ENCODE measurements at places on chromosomes 2 and 18.

GRCh38 chr2:1656326-1656960 is 87.9 kb downstream of the PXDN start:
- no peak for DNase-seq

GRCh38 chr18:36130039-36130831 is 536 bp downstream of the ELP2 start:
- no peak for DNase-seq

- DNase-seq, result peak; percentile 51
Measured at GRCh38 chr2:240021488-240022104, 3.5 kb downstream of the NDUFA10 start.

DNA sequence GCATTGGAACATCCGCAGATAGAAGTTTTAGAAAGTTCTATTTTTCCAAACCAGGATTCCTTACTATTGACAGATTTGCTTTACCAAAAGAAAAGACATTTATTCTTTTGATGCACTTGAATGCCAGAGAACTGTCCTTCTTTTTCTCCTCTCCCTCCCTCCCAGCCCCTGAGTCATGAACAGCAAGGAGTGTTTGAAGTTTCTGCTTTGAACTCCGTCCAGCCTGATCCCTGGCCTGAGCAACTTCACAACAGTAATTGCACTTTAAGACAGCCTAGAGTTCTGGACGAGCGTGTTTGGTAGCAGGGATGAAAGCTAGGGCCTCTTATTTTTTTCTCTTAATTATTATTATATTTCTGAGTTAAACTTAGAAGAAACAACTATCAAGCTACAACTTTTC is 33.6 kb downstream of the APCDD1 start:
- DNase-seq, result no peak

DNA sequence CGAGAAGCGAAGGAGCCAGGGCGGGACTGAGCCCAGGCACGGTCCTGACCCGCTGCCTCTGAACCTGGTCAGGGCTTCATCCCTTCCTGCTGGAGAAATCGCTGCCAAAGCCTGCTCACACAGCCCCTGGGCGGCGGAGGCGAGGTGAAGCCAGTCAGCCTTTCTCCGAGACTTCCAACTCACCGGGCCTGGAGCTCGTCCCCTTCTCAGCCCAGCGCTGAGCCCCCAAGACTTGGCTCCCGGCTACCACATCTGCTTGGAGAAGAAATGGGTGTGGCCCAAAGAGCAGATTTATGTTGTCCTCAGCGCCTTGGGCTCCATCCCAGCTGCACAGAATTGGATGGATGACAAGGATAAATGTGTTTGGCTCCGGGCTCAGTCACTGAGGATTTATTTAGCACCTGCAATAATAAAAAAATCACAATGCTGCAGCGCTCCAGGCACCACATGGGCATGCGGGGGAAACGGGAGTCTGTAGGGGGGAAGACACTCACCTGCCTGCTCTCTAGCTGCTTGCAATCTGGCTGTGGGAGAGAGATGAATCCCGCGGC is 64.9 kb downstream of the ACTR2 start:
- DNase-seq, result no peak

DNA sequence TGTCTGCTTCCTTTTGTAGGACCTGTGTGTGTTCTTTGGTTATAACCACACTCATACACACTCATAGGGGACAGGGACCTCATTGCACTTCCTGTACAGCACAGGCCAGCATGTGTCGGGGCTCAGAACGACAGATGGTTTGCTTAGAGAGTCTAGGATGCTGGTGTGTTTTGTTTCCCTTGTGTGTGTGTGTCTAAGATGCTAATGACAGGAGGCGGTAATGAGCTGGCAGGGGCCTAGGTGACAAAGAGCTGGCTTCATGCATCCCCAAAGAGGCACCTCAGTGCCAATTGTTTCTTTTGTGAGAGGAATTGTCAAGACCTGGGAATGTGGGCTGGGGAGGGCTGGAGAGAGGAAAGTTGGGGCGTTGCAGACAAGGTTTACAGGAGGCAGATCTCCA is 66.6 kb downstream of the CELF4 start:
- no peak for DNase-seq

- peak; percentile 27 for DNase-seq
Measured at GRCh38 chr2:235171550-235172031, 219.8 kb downstream of the SH3BP4 start.

DNA sequence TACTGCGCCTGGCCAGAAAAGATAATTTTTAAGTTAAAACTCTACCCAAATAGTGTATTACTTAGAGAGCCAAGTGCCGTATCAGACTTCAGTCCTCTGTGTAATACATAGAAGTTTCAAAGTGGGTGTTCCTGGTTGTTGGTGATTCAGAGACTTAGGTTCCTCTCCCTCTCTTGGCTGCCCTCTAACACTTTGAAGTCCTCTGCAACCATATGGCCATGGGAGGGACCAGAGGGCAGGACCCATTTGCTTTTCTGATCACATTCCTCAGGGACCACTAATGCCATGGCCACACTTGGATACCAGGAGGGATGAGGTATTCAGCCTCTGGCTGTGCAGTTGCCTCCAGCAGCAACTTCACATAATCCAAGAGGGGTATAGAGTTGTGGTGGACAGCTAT is 131.5 kb downstream of the CAPN13 start:
- peak; percentile 29 for DNase-seq

DNA sequence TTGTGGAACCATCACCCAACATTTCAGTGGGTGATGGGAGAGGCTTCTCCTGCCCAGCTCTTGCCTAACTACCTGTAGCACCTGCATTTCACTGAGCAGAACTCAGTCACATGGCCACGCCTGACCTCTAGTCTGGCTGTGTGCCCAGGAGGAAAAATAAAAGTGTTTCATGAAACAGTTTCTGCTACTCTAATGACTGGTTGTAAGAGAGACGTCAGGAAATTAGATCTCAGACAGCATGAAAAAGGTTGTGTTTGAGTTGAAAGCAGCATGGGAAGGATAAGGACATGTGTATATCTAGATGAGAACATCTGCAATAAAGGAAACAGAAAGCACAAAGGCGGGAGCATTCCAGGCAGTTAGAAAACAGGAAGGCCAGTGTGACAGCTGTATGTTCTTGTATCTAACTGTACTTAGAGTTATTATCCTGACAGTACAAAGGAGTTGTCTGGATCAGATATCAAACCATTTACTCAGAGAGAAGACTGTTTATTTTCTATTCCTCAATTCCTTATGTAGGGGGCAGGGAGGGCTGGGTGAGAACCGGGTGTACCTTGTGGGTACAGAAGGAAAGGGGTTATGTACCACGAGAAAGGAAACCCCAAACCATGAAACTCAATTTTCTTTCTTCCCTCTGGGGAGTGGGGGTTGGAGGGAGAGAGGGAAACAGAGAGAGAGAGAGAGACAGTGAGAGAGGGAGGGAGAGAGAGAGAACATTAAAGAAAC is 307.4 kb upstream of the VWC2L start:
- DNase-seq, result peak; percentile 4

DNA sequence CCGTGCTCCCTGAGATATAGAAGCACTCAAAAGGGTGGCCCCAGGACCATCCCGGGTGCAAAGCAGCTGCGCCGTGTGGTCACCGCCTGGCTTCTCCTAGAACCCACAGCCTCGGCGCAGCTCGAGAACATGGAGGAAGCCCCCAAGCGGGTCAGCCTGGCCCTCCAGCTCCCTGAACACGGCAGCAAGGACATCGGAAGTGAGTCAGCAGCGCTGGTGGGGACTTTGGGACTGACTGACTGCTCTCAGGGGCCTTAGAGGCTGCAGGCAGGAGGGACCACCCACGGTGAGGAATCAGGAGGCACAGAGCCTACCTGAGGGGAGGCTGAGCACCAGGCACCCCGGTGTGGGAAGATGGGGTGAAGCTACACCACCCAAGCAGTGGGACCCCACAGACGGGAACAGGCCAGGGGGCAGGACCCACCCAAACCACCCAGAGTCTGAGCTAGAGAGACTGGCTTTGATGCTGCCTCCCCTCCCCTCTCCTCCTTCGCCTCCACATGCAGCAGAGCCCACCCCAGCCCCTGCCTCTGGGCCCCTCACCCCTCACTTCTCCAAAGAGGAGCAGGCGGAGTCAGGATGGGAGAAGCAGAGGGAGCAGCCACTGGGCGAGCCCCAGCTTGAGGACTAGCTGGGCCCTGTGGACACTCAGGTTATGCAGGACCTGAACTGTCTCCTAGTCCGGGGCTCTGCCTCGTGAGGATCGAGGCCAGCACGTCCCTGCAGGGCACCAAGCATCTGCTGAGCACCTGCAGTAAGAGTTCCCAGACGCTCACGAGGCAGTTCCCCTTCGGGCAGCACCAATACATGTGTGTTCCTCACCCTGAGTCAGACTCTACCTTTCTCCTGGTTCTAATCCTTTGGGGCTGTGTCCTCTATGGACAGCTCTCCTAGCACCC is 28.7 kb downstream of the MTERF4 start:
- DNase-seq, result no peak

DNA sequence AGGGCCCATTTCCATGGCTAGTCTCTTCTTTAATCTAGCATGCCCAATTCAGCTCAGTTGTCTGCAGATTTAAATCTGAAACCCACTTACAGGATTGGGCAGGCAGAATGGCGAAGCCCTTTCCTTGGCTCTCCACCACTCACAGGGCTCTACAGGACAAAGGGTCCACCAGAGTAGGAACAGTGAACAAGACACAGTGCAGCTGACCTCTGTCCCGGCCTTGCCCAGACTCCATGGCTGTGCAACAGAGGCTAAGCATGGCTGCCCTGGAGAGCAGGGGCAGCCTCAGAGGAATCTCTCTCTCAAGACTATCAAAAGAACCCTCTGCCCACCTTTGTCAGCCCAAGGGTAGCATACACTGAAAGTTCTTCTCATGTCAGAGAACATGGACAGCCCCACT is 9.7 kb upstream of the ATP6V1B1 start:
- no peak for DNase-seq

- DNase-seq, result no peak
Measured at GRCh38 chr2:181526014-181526413, 68.8 kb downstream of the ITGA4 start.

DNA sequence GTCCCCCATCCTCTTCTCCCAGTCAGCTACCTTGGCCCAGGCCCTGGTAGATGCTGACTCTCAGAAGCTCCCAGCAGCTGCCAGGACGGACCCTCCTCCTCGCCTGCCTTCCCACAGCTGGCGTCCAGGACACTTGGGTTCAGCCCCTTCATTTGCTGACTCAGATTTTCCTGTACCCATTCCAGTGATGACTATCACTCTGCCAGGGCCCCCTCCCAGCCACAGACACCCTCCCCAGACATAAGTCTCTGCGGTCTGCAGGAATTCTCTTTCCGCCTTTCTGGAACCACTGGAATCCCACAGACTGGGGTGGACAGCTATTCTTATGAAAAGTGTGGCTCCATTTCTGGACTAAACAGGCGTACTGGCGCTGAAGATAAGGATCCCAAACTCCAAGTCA is 260.3 kb upstream of the EPAS1 start:
- no peak for DNase-seq

DNA sequence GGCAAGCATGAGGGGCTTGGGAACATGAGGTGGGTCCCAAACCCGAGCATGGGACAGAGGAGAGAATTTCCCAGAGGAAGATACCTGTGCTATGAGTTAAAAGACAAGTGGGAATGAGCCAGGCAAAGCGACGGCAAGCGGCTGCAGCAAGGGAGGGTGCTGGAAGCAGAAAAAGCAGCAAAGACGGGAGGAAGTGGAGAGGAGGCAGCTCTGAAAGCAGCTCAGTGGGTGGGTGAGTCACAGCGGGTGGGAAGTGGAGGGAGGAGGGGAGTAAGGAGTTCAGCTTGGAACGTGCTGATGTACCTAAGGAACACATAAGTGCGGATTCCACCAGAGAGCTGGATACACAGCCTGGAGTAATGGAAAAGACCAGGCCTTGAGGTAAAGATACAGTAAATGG is 41.4 kb downstream of the THUMPD2 start:
- no peak for DNase-seq

DNA sequence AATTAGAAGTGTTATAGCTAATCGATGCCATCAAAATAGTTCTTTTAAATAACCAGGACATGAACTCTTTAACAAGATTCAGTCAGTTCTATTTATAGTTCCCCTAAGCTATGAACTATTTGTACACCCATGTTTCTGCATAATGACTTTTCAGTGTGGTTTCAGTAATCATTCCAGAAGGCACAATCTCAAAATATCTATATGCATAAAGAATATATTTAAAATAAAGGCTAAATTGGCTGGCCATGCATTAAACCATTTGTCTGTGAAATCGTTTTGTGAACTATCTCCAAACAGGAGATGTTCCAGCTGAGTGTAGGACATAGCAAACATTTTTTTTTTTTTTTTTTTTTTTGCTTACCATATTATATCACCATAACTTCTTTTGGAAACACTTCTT is 719.3 kb downstream of the PLCL1 start:
- DNase-seq, result no peak

- peak; percentile 75 for DNase-seq
Measured at GRCh38 chr2:181955010-181955409, 30.6 kb upstream of the PPP1R1C start.

DNA sequence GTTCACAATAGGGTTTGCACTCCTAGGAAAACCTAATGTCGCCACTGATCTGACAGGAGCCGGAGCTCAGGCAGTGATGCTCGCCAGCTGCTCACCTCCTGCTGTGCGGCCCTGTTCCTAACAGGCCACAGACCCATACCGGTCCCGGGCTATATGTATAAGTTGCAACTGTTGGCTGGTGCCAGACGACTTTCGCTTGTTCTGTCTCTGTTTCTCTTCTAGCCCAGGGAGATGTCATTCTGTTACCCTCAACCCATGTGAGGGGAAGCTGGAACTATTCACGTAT is 170.3 kb downstream of the BCL2 start:
- no peak for DNase-seq

GRCh38 chr2:241381872-241382271 is 25.8 kb downstream of the FARP2 start:
- no peak for DNase-seq

DNA sequence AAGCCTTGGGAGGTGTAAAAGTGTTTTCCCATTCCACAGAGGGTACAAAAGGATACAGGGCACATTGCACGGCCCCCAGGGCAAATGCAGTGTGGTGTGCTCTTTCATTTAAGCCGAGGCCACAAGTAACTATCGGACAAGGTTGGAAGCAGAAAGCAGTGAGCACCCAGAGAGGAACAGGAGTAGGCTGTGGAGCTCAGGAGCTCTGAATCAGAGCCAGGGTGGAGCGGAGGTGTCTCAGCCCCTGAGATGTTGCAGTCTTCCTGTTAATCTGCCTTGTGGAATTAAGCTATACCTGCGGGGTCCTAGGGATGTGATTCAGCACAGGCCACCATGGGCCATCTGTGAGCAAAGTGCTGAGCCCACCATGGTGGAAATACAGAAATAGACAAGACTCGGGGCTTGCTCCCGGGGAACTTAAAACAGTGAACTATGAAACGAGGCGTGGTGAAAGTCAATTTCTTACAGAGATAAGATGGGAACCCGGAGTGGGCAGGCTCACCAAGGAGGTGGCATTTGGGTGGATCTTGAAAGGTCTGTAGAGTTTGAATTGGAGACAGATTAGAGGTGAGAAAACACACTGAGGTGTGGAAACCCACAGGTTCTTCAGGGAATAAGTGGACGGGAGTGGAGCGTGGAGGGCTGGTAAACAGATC is 44.0 kb downstream of the ASAP2 start:
- DNase-seq, result no peak

DNA sequence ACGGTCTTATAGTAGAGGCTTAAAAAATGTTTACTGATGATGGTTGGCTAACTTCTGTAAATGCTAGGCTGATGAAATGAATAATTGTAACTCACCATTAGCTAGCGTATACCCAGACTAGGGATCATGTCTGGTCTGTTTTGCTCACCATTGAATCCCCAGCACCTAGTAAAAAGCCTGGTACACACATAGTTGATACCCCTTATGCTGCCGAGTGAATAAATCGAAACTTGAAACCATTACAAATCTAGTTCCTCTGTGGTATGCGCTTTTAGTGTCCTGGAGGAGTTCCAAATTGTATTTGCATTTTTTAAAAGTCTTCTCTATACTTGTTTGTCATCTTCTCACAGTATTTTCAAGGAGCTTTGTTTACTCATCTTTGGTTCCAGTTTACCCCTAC is 1.3 kb downstream of the TAF1B start:
- no peak for DNase-seq

GRCh38 chr2:172710584-172711047 is 25.0 kb upstream of the RAPGEF4 start:
- peak; percentile 88 for DNase-seq
